NCI-H1694 (cell line): ENCODE measurements at places on chromosomes 4 and X.

DNA sequence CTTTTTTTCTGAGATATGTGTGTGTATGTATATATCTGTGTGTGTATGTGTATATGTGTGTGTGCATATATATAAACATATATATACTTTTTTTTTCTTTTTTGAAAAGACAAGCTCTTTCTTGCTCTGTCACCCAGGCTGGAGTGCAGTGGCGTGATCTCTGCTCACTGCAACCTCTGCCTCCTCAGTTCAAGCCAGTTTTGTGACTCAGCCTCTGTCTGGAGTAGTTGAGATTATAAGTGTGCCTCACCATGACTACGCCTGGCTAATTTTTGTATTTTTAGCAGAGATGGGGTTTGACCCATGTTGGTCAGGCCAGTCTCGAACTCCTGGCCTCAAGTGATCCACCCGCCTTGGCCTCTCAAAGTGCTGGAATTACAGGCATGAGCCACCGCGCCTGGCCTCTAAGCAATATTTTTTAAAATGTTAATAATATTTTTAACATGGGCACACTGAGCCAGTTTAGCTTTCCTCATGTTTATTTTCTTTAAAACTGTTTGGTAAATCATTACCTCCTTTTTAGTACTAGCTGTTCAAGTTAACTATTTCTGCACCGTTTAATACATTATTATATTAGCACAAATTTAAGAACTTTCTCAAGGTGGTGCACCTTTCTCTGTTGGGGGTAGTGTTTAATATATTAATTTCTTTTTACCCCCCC, 33.3 kb downstream of the BBS12 start:
- DNase-seq, result no peak

- DNase-seq, result no peak
These were observed 3.8 kb downstream of the RAPGEF2 start for GRCh38 chr4:159106636-159107035.

DNA sequence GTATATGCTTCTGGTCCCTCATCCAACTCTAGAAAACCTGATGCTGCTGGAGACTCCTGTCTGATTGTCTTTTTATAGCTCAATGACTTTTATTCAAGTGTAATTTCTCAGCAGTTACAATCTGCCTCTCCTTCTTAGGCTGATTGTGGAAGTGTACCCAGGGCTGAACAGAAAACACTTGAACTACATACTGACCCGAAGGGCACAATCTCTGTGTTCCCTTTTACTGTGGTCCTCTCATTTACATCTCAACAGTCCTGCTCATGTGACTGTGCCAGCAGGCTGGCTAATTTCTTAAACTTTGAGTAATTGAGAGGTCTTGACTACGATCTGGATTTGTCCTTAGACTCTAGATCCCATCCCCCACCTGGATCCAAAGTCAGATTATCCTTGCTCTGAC, 863.4 kb downstream of the PDHA2 start:
- DNase-seq, result no peak

- DNase-seq, result no peak
These were observed 129.6 kb upstream of the RASGEF1B start for GRCh38 chr4:81601358-81601694.

DNA sequence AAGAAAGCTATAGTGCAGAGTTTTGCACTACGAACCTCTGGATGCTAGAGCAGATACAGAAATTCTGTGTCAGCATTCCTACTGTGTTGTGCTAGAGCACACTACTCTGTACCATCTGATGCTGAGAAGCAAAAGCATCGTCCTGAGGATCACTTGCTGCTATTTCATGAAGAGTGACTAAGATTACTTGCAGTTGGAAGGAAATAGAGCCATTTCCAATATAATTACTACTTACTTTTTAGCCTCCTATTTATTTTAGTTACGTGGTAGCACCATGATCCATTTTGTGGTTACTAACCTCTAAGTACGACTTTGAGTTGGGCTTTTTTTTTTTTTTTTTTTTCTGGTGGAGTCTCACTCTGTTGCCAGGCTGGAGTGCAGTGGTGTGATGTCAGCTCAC, 226.7 kb downstream of the PALLD start:
- DNase-seq, result no peak

GRCh38 chr4:11743236-11743635, 314.5 kb upstream of the HS3ST1 start:
- no peak for DNase-seq

DNA sequence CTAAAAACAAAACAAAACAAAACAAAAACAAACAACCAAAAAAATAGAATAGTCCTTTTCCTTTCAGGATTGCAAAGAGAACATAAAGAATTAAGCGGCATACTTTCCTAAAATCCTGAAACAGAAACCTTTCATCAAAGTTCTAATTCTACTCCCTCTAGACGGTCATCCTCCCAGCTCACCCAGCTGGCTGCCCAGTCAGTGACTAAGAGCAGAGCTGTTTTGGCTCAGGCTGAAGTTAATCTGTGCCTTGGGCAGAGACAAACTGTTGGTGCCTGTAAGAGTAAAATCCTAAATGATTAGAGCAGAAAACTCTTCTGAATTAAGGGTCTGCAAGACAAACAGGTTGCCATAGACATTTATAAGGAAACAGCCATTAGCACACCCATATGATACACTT, 17.6 kb upstream of the WAS start:
- DNase-seq, result no peak

GRCh38 chr4:159153669-159154068, 50.8 kb downstream of the RAPGEF2 start:
- no peak for DNase-seq

DNA sequence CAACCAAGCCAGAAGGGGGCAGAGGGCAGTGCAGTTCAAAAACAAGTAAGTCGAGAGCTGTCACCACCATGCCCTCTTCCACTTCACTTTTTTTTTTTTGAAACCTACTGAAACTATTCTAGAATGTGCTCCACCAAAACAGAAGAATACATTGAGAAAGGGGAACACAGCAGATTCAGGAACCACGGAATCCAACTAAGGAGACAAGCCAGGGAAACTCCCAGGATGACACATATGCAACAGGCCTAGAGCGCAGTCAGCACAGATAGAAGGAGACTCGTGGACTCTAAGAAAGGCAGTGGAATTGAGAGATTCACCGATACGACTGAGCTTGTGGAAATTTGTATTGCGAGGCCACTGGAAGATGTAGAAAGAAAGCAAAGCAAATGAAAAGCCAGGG, 66.1 kb downstream of the PHKA2 start:
- DNase-seq, result no peak

GRCh38 chr4:11402192-11402591, 26.5 kb downstream of the HS3ST1 start:
- no peak for DNase-seq

GRCh38 chrX:150690126-150690525, 3.1 kb upstream of the MTMR1 start:
- no peak for DNase-seq

GRCh38 chrX:51608766-51609165, 9.9 kb downstream of the CENPVL3 start:
- DNase-seq, result no peak

- DNase-seq, result no peak
These were observed 9.2 kb upstream of the ANXA3 start for GRCh38 chr4:78542373-78542772.

DNA sequence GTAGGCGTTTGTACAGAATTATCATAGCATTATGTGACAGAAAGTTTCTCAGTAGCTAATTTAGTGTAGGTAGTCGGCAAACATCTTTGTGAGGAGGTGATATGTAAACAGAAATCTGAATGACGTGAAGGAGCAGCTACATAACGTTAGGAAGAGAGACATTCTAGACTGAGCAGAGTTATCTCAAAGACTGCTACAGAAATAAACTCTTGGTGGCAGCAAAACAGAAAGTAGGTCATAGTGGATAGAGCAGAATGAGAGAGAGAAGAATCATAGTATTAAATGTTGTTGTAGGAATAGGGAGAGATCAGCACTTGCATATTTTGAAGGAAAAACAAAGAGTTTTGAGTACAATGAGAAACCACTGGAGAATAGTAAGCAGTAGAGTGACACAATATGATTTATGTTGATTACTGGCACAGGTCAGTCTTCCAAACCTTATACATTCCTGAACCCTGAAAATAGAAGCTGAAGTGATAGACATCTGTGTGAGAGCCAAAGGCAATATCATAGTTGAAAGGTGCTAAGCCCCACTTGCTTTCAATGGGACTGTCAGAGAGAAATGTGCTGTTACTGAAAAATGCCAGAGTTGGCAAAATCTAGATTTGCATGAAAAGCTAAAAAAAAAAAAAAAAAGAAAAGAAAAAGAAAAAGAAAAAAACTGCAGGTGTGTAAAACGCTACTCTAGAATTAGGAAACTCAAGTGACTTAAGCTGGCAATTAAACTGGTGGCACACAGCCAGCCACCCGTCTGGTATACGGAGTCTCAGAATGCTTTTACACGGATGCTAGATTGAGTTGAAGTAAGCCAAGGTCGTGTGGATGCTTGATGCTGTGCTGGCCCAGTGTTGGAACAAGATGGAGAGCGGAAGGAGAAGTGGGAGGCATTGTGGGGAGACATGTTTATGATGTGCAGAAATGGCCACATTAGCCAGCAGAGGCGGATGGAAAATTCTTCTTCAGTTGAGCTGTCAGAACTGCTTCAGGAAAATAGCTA, 750.2 kb upstream of the HS3ST1 start:
- DNase-seq, result no peak

GRCh38 chrX:7987160-7988012, 60.2 kb upstream of the PNPLA4 start:
- no peak for DNase-seq

DNA sequence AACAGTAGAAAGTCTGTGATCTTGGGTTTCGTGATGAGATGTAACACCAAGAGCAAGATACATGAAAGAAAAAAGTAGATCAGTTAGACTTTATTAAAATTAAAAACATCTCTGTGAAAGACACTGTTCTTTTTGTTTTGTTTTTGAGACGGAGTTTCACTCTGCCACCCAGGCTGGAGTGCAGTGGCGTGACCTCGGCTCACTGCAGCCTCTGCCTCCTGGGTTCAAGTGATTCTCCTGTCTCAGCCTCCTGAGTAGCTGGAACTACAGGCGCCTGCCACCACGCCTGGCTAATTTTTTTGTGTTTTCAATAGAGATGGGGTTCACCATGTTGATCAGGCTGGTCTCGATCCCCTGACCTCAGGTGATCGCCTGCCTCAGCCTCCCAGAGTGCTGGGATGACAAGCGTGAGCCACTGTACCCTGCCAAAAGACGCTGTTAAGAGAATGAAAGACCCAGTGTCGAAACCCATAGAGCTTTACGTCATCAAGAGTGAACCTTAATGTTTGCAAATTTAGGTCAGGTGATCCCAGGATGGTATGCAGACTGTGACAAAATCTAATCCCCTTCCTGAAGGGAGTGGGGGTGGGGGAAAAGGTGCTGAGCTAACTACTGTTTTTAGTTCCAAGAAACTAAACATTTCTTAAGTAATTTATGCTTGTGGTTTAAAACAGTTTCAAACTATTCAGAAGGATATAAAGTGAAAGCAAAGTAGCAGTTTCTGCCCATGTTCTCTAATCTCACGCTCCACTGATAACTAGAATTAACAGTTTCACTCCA, 8.0 kb downstream of the OFD1 start:
- DNase-seq, result no peak

DNA sequence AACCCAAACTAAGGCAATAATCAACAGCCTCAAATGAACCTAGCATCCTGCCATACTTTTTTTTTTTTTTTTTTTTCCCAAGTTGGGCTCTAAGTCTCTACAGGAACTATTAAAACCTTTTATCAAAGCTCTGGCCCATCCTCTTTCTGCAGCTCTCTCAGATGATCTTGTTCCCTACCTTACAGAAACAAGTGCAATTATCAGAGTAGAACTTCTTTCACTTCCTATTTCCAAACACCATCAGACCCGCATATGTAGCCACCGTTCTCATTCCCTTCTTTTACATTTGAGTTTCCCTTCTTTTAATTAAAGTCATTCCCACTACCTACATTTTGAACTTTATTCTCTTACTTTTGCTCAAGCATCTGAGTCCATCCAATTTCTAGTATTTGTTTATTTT, 690.6 kb downstream of the DMD start:
- no peak for DNase-seq

DNA sequence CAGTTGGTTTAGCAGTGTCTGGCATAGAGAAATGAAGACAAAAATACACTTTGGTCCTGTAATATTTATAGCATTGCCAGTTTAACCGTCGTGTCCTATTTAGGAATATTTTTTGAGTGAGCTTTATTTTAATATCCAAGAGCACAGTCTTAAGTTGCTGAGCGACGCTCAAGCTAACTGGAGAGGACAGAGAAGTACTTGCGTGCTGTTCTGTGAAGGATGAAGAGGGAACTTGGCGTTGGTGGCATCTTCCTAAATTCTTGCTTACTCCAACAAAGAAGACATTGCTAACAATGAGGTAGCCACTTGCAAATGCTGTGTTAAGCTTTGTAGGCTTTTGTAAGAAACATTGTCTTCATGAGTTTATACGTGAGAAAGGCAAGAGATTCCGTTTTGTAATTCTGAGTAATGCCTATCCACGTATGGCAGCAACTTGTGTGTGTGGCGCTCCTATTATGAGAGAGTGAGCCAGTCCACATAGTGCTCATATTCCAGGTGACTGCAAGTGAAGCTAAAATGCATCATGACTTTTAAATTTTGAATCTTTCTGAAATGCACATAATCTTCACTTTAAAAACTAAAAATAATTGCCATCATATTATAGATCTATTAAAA, 50.6 kb downstream of the SYNPO2 start:
- DNase-seq, result no peak

DNA sequence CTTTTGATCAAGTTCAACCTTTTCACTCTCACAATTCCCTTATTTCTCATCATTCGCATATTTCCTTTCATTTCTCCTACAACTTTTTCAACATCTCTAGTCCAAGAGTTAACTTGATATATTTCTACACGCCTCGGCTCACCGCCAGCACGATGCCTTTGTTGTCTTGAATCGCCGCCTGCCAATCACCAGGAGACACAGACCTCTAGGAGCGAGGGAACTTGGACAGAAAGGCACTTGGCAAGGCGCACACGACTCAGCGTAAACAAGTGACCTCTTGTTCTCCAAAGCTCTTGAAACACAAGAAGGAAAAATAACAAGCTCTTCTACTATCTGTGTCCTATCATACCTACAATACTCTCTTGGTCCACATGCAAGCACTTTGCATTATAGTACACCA, 27.1 kb upstream of the RBMX start:
- DNase-seq, result no peak

DNA sequence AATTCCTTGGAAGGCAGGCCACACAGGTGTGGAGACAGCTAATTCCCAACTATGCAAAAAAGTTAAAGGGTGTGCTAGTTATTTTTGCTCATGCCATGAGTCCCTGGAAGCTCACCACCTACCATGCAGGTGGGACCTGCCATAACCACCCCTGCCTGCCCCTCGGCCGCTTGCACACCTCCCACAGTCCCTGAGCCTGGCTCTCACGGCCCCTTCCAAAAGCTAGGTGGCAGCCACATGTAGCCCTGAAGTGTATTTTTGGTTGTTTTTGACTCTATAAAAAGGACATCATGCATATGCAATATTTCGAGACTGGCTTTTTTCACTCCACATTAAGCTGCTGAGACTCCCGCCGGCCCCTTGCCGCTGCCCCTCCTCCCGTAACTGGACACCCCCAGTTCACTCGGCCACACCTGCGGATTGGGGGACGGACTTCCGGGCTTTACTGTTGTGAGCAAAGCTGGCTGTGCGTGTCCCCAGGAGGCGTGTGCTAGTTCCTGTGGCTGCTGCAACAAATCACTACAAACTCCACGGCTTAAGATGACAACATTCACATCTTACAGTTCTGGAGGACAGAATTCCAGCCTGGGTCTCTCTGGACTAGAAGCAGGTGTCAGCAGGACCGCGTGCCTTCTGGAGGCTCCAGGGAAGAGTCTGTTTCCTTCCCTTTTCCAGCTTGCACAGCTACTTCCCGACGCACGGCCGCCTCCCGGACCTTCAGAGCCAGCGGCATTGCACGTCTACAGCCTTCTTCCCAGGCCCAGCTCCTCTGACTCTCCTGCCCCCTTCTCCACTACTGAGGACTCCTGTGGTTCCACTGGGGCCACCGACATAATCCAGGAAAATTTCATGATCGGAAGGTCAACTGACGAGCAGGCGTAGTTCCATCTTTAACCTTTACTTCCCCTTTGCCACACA, 24.8 kb downstream of the ZFYVE28 start:
- no peak for DNase-seq
